ENCODE measurements at places on chromosomes 5 and 9. TPM values are rescaled to one million over a fixed set of nuclear protein-coding genes. Genes with fewer than 3 reads are reported as not detected.

Gene SLC31A2
- total RNA-seq, result 4.1 TPM

Gene CAVIN4
- 182 TPM for total RNA-seq

DNA sequence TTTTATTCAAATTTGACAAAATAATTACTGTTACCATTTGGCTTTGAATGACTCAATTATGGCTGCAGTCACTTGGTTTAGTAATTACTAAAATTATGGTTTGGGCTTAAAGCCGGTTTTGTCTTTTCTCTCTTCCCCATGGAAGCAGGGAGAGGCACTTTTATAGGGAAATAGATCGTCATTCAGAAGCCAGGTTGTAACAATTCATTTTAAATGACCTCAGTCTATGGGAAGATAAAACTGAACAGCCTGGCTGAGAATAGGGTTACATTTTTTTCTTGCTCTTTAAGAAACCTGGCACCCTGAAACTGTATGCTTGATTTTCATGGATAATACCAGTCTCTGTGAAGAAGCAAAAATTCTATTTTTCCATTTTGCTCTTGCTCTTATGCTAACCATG lies 169.8 kb downstream of the SMC2 start:
- no peak for DNase-seq

DNA sequence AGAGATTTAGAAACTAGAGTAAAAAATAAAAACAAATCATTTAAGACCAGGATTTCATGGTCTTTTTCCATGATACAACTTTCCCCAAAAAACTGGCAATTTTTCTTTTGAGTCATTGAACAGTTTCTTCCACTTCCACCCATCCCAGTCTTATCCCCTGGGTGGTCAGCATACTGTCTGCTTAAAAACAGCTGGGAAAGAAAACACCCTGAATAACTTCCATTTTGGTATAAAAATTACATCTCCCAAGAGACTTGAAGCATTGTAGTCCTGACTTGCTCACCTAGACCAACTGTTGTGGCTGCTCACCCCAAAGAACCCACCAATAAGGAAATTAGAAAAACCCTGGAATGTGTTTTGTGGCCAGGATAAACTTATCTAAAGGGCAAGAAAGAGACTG lies 731.3 kb downstream of the NR2F1-AS1 start:
- peak; percentile 94 for DNase-seq

Gene PCDHGA7
- total RNA-seq, result 2.3 TPM
